ENCODE measurements at places on chromosomes 2 and 18.
A peak's percentile ranks its signal among the peaks of the same experiment; 100 is the strongest.

- DNase-seq: peak; percentile 52
Measured at GRCh38 chr2:217746808-217747207, 256.0 kb downstream of the TNS1 start.

DNA sequence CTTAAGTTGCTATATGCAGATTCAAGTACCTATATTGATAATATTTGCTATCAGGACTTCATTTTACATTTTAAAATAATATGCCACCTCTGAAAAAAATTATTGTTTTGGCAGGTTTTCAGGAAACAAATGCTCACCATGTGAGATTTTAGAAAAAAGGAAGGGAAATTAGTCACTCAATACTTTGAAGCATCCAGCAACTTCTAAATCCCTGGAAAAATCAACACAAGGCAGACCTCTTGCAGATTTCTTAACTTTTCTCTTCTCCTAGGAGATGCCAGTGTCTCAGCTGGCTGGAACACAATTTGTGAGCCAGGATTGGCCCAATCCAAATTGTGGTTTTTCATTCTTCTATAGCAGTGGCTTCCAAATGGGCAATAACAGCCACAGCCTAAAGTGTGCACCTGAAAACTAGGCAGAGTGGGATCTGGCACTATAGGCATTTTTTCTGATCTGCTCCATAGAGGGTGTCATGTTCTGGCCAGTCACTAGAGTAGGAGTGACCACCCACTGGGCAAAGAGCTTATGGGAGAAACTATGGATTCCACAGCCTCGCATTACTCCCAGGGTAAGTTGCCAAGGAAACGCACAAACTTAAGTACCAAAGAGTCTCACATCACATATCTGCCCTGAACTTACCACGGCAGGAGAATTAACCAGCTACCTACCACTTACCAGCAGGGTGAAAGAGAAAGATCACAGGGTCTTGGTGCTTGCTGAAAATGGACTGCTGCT lies 28.1 kb upstream of the THOC1 start:
- DNase-seq: no peak

- peak; percentile 45 for DNase-seq
Measured at GRCh38 chr2:216516730-216517350, 18.2 kb downstream of the RPL37A start.

DNA sequence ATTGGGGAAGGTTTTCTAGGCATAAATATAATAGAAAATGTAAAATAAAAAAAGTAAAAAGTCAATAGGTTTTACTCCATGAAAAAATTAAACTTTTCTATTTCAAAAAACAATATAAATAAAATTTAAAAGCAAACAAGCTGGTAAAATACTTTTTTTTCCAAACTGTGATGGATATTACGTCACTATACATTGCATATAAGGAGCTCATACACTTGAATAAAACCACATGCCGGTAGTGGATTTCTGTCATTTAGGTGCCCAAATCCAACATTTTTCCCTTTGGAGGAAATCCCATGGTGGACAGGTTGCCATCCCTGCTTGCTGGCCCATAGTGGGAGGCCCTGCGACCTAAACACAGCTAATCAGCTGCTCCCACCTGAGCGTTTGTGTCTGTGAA lies 289.4 kb upstream of the HNRNPA3 start:
- no peak for DNase-seq

DNA sequence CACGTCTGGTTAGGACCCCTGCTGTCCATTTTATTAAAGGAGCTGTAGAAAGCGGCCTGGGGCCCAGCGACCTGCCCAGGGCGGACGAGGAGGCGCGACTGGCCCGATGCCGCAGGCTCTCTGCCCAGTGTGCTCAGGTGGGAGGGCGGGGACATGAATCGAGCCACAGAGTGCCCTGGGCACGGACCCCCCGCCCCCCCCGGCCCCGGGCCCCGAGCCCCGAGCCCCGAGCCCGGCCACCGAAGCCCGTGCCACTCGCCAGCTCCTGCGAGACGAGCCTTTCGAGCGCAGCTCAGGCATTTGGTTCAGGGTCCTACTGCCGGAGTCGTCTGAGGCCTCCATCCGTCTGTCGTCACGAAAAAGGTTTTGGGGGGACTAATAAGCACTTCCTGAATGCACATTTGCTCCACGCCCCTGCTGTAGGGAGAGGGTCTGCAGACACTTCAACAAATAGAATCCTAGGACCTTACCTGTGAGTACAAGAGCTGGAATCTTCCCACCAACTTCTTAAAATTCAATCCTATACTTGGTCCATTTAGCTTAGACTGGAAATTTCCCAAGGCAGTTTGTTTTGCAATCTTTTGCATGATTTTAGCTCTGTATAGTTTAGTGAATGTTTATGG lies 602 bp upstream of the ADAM17 start:
- no peak for DNase-seq

DNA sequence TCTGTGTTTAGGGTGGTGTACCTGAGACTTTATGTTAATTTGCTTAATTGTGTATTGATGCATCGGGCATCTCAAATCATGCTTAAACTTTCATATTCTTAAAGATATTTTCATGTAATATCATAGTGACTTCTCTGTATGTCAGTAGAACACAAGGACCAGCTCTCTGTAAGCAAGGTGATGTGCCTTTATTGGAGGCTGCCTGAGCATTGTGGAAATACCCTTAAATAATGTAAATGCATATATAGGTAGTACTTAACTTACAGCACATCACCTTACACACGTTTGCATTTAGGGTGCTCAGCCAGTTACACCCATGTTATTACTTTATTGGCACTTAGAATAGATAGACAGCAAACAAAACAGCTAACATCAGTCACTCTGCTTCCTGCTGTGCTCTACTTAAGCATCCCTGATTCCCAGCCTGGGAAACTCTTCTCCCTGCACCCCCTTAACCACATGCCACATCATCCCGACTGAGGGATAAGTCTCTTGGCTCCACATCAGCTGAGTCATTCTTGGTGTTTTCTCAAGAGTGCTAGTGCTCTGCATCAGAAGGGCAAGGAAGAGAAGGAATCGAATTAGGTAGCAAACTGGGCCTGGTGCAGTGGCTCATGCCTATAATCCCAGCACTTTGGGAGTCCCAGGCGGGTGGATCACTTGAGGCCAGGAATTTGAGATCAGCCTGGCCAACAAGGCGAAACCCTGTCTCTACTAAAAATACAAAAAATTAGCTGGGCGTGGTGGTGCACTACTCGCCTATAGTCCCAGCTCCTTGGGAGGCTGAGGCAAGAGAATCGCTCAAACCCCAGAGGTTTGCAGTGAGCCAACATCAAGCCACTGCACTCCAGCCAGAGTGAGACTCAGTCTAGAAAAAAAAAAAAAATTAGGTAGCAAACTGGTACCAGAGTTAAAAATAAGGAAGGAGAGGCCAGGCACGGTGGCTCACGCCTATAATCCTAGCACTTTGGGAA lies 108.7 kb downstream of the MAP3K20 start:
- DNase-seq: peak; percentile 99

- DNase-seq: no peak
Measured at GRCh38 chr2:231680992-231681852, 27.1 kb upstream of the PTMA start.

DNA sequence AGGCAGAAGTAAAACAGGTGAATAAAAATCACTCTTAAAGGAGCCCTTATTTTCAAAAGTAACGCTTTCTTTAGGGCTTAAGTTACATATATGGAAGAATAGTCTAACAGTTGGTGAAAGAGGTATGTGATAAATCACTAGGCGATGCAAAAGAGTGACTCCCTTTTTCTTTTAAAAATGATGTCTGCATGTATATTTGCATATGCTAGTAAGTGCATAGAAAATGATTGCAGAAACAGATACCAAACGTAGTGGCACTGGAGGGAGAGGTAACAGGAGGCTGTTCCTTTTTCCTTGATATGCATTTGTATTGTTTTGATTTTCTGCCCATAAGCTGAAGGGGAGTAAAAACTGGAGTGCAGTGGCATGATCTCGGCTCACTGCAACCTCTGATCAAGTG lies 158.3 kb downstream of the PRPF40A start:
- no peak for DNase-seq

DNA sequence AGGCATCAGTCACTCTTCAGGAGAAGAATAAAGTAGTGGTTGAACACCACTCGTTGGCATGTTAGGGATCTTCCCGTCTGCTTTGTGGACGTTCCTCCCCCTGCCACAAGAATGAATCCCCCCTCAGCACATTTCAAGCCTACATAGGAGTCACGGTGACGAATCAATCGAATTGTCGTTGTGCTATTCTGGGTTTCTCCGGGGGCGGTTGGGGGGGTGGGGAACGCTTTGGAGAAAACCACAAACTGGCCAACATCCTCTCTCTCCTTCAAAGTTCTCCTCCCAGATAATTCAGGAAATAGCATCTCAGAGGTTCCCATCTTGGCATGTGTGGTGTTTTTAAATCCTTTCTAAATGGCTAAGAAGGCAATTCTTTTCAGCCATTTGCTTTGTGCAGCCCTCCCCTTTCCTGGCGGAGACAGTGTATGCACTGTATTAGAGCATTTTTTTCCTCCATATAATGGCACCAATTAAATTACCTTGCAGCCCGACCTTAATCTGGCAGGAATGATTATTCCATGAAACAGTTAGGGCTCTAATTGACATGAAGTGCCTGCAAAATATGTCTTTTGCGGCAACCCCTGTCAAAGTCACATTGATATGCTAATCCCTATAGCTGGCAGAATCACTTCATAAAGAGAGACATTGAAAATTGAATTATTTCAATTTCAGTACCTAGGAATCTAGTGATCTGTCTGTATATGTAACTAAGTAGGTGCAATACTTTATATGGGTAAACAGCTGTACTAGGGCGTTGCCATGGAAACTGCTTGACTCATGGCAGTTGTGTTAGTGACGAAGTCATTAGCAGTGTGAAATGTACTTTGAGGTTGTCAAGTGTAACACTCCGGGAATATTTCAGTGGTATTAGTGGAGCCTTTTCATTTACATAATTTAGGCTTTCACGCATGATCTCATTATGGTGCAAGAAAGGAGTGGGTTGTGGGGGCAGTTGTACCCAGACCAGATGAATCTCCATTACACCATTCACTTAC lies 323.4 kb upstream of the SLC14A2 start:
- DNase-seq: peak; percentile 83

DNA sequence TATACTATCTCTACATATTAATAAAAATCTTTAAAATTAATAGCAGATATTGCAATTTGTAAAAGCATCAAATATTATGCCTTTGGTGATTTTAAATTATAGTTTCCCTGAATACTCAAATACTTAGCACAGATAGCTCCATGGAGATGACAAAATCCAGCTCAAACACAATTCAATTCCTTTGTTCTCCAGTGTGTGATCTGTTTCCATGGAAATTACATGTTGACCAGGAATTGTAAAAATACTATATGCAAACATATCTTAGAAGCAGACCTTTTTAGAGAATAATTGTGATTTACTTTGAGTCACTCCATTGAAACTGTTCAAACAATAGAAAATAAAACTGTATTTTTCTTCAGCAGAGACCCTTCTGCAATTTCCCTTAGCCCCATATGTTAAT lies 68.3 kb downstream of the FAM161A start:
- no peak for DNase-seq

GRCh38 chr2:185318271-185318724 lies 420.3 kb upstream of the FSIP2 start:
- no peak for DNase-seq

DNA sequence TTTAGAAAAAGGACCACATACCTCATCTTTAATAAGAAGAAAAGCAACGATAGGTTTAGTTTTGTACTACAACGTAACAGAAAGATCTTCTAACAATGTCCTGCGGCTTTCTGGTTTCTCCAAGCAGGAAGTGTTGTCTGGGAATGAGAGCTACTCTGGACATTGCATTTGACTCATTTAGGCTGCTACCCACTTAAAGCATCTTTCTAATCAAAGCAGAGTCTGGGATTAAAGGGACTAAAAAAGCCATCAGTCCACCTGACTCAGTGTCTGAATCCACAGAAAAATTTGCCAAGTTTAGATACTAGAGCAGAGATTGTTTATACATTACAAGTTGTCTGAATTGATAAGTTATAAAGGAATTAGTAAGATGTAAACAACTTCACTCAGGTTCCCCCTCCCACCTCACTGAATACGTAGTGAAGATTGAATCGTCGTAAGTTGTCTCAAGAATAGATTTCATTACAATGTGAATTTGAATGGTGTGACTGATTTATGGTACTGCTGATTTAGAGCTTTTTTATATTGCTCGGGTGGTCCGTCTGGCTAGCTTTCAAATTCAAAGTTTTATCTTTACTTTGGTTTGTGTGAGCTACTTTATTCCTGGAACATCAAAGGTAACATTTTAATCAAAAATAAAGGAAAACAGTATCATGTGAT lies 70.2 kb upstream of the SMIM21 start:
- DNase-seq: peak; percentile 31

DNA sequence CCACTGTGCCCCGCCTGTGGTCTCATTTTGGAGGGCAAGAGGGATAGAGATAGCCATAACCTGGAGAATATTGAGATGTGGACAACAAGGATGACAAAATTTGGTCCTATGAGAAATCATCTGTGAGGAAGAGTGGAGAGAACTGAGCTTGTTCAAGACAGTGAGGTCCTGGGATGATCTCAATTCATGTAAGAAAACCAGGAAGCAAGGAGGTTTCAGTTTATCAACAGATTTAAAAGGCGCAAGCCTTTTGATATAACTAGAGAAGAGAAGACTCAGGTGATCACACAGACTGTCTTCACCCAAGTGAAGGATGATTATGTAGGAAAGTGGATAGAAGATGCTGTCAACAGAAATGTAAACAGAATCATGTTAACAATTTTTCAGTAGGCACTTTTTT lies 39.1 kb downstream of the PCBP1 start:
- no peak for DNase-seq

DNA sequence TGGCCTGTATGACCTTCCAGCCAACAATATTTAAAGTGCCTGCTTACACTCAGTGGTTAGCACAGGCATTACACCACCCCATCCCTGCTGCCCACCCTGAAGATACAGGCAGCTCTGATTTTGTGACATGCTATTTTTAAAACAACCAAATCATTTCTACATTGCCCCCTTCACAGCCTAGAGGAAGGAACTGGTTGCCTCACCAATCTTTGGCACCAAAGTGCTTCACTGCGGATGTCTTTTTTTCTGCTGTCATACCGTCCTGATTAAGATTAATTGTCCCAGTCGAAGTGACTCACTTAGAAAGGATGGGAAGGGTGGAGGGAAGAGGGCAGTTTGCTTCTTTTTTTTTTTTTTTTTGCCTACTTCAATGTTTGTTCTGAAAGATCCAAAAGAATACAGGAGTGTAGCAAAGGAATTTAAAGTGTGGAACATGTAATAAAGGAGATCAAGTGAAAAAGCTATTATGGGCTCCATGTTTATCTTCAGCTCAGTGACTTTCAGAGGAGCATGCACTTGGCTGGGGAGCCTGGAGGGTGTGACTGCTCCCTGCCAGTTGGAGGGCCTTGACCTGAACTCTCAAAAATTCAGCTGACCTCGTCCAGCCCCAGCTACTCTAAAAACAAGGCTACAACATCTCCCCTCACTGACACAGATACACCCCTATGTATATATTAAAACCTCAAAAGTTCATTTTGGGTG lies 501.1 kb upstream of the TNP1 start:
- peak; percentile 83 for DNase-seq

DNA sequence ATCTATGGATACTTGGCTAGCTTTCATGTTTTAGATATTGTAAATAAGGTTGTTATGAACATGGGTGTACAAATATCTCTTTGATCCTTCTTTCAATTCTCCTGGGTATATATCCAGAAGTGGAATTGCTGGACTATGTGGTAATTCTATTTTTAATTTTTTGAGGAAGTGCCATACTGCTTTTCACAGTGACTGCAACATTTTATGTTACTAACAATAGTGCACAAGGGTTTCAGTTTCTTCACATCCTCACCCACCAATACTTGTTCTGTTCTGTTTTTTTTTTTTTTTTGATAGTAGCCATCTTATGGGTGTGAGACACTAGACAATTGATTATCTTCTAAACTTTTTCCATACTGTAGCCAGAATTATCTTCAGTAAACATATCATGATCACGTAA lies 17.3 kb upstream of the NEUROD1 start:
- no peak for DNase-seq
